Bronchial smooth muscle cell (primary cell): ENCODE measurements at places on chromosomes 5 and 9. TPM values are rescaled to one million over a fixed set of nuclear protein-coding genes. Genes with fewer than 3 reads are reported as not detected.

Gene NUDT2
- total RNA-seq = 51.0 and 55.0 TPM in 2 replicates

Gene MRPL50
- total RNA-seq = 7.7 and 11.0 TPM in 2 replicates

Gene HSPB3
- total RNA-seq = not detected in 2 replicates

Gene CLTA
- total RNA-seq = 270 and 310 TPM in 2 replicates

Gene NDUFAF2
- 15.8 and 23.2 TPM in 2 replicates for total RNA-seq
